Activated CD4-positive, alpha-beta T cell treated with anti-CD3 and anti-CD28 coated beads, Interleukin-2, amount 10 ng/mL, durations not matched to agents 24 days and 14 days (primary cell): ENCODE measurements at places on chromosomes 5 and 9. TPM values are rescaled to one million over a fixed set of nuclear protein-coding genes. Genes with fewer than 3 reads are reported as not detected.

WASHC1 gene
- total RNA-seq = 17.9 and 18.2 TPM in 2 replicates

KCNN2 gene
- total RNA-seq = not detected in 2 replicates

PRPF4 gene
- 63.6 and 64.6 TPM in 2 replicates for total RNA-seq

ELAVL2 gene
- total RNA-seq = not detected in 2 replicates

NAIF1 gene
- 9.6 and 11.1 TPM in 2 replicates for total RNA-seq

PPIP5K2 gene
- 46.2 and 46.3 TPM in 2 replicates for total RNA-seq

TEK gene
- not detected in 2 replicates for total RNA-seq

CDH12 gene
- total RNA-seq = not detected in 2 replicates

AGXT2 gene
- not detected in 2 replicates for total RNA-seq

NSUN2 gene
- 138 and 140 TPM in 2 replicates for total RNA-seq

GPR151 gene
- total RNA-seq = not detected in 2 replicates

GTF3C5 gene
- total RNA-seq = 85.4 and 92.3 TPM in 2 replicates

TICAM2 gene
- total RNA-seq = 0.86 and 1.0 TPM in 2 replicates

ADRB2 gene
- total RNA-seq = 0.37 and 0.50 TPM in 2 replicates

ATP6V1G1 gene
- 46.7 and 47.1 TPM in 2 replicates for total RNA-seq

OTP gene
- total RNA-seq = not detected in 2 replicates

UNC13B gene
- 0.47 and 0.51 TPM in 2 replicates for total RNA-seq

OLFM1 gene
- 0.19 and 0.35 TPM in 2 replicates for total RNA-seq

INSL4 gene
- total RNA-seq = not detected in 2 replicates

NEUROG1 gene
- not detected in 2 replicates for total RNA-seq

SPATA31E1 gene
- total RNA-seq = not detected in 2 replicates

FOXD4L4 gene
- not detected in 2 replicates for total RNA-seq

CLPTM1L gene
- 113 and 114 TPM in 2 replicates for total RNA-seq

SAPCD2 gene
- total RNA-seq = 22.8 and 23.8 TPM in 2 replicates

BARHL1 gene
- not detected in 2 replicates for total RNA-seq

SLC36A2 gene
- total RNA-seq = not detected in 2 replicates

C9orf50 gene
- total RNA-seq = not detected in 2 replicates

CNTLN gene
- 1.6 and 2.3 TPM in 2 replicates for total RNA-seq

CCL27 gene
- 0.52 and 0.70 TPM in 2 replicates for total RNA-seq

FIBCD1 gene
- total RNA-seq = not detected in 2 replicates

TMEM252 gene
- not detected in 2 replicates for total RNA-seq

SLC46A2 gene
- not detected in 2 replicates for total RNA-seq

NRG2 gene
- total RNA-seq = 0.07 TPM in 2 replicates
